ENCODE measurements at places on chromosomes 4 and X.

GRCh38 chr4:8330821-8331574 lies 61.4 kb downstream of the HTRA3 start:
- DNase-seq, result no peak

GRCh38 chr4:40672528-40673522 lies 43.2 kb upstream of the RBM47 start:
- peak; percentile 31 for DNase-seq

- no peak for DNase-seq
Observed at GRCh38 chr4:119626420-119626819, 2.2 kb downstream of the PDE5A start.

DNA sequence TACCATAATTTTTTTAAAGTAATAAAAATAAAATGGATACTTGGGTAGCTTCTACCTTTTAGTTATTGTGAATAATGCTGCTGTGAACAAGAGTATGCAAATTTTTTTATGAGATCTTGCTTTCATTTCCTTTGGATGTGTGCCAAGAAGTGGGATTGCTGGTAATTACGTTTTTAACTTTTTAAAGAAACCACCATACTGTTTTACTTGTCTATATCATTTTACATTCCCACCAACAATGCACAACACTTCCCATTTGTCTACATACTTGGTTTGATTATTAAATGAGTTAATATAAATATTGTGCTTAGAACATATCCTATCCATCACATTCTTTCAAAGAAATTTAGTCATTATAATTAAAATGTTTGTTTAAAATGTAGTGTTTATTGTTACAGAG lies 3.9 kb upstream of the SULT1B1 start:
- DNase-seq, result no peak

- DNase-seq, result no peak
Observed at GRCh38 chr4:18042754-18043153, 21.2 kb upstream of the LCORL start.

GRCh38 chr4:22607382-22607781 lies 85.4 kb upstream of the GBA3 start:
- no peak for DNase-seq

- DNase-seq, result no peak
Observed at GRCh38 chr4:78624048-78624447, 72.5 kb downstream of the ANXA3 start.

DNA sequence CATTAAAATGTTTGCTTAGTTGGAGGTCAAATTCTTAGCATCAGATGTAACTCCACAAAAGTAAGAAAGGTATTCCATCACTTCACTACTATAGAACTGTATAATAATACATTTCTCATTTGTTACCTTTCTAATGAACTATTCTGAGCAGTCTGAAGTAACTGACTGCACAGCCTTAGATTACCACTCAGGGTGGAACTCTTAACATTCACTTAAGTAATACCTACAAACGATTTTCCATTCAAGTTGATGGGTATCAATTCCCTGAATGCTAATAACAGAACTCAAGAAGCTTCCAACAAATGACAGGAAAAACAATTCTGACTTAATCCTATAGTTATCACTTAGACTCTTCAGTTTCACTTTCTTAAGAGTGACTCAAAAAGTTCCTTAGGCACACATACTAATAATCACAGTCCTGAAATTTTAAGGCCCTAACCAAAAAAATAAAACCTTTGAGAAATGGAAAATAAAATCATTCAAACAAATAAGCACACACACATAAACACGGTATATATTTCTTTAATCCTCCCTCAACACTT lies 20.9 kb downstream of the HNRNPD start:
- DNase-seq, result no peak

GRCh38 chr4:54318904-54319303 lies 89.8 kb downstream of the PDGFRA start:
- DNase-seq, result no peak

DNA sequence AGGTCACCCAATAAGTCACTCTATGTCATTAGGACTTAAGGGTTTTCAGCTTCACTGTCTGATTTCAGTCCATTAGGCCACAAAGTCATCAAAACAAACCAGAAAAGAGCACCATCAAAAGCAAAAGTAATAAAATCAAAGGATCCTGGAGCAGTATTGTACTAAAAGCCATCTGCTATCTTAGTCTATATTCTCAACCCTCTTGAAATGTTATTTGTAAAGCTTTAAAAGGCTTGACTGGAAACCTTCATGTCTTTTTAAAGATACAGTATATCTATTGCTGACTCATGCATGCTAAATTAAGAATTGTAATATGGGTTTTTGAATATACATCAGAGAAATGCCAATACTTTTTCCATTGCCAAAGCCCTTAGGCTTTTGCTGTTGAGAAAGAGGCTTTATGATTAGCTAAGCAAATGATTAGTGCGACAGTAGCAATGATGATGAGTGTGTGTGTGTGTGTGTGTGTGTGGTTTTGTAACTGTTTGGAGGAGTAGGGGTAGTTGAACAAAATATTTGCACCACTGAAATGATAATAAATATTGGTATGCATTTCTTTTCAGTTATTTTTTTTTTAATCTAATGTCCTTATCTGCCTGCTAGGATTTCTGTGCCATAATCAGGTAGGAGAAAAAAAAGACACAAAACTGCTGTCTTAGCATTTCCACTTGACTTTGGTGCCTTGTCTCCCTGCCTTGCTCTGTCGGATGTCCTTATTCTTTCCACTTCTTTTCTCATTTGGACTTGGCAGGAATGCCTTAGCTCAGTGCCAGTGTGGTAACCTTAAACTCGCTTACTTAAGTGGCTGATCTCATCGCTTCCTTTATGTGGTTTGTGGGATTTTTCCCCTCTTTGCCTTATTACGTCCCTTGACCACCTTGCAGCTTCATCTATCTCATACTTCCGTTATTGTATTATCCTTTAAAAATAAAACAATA lies 119.7 kb downstream of the PCDH7 start:
- DNase-seq, result no peak

GRCh38 chrX:1380672-1381233 lies 11.2 kb downstream of the SLC25A6 start:
- no peak for DNase-seq

DNA sequence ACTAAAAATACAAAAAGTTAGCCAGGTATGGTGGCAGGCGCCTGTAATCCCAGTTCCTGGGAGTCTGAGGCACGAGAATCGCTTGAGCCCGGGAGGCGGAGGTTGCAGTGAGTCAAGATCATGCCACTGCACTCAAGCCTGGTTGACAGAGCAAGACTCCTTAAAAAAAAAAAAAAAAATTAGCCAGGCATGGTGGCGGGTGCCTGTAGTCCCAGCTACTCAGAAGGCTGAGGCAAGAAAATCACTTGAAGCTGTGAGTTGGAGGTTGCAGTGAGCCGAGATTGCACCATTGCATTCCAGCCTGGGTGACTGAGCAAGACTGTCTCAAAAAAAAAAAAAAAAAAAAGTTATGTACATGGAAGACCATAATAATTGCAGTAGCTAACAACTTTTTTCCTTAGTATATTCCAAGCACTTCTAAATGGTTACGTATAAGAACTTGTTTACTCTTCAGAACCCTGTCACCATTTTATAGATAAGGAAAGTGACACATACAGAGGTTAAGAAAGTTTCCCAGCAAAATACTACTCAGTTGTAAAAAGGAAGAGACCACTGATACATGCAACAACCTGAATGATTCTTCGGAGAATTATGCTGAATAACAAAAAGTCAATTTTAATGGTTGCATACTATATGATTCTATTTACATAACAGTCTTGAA lies 24.5 kb downstream of the RUFY3 start:
- no peak for DNase-seq
